Aortic smooth muscle cell (primary cell): ENCODE measurements at places on chromosomes 7 and 10. TPM values are rescaled to one million over a fixed set of nuclear protein-coding genes. Genes with fewer than 3 reads are reported as not detected.

Gene TUBB8
- not detected in 2 replicates for total RNA-seq

Gene SLC29A4
- total RNA-seq: 0.40 and 0.75 TPM in 2 replicates

Gene PRKAR2B
- 1.6 and 3.8 TPM in 2 replicates for total RNA-seq

Gene TRIM73
- total RNA-seq: 0.13 and 0.31 TPM in 2 replicates

Gene VSTM4
- total RNA-seq: 5.2 TPM in 2 replicates

Gene PPRC1
- 9.4 and 10.7 TPM in 2 replicates for total RNA-seq
